ENCODE measurements at places on chromosomes 1 and 21.
A peak's percentile ranks its signal among the peaks of the same experiment; 100 is the strongest.

DNA sequence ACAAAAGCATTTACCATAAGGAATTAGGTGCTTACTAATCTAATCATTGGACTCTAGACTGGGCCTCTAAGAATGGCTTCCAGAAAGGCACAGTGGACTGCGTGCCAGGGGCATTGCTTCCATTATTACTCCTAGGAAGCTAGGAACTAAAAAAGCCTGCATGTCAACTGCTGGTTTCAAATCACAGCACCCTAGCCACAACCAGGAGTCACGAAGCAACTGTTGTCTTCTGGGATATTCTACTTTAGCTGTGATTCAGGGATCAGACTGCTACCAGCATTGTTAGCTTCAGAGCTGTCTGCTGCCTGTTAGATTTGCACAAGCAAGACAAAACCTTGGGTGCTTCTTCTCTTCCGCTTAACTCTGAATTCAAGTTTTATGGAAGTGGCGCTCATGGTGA is 38.3 kb downstream of the DNM3 start:
- no peak for DNase-seq

DNA sequence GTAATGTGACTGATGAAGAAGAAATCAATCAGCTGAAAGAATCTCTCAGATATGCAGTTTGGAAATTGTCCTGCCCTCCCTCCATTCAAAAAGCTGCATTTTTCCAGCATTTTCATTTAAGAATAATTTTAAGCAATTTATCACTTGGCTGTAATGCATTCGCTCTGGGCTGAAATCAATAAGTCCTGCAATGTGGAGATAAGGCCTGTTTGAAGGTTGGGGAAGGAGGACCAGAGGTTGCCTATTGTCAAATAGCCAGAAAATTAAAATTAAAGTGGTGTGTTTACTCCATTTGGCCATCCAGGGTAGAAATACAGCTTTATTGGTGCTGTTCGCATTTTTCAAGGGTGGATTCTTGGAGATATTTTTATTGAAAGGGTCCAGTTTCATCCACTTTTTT is 187.6 kb upstream of the NFIA start:
- DNase-seq = no peak

- peak; percentile 46 for DNase-seq
Observed at GRCh38 chr1:98794196-98794886, 132.8 kb downstream of the SNX7 start.

GRCh38 chr1:231194843-231195516 is 33.1 kb downstream of the TRIM67 start:
- no peak for DNase-seq

GRCh38 chr1:18283601-18284385 is 176.2 kb downstream of the IGSF21 start:
- DNase-seq = no peak

- DNase-seq = no peak
Observed at GRCh38 chr1:34740161-34740868, 14.5 kb upstream of the GJB5 start.

DNA sequence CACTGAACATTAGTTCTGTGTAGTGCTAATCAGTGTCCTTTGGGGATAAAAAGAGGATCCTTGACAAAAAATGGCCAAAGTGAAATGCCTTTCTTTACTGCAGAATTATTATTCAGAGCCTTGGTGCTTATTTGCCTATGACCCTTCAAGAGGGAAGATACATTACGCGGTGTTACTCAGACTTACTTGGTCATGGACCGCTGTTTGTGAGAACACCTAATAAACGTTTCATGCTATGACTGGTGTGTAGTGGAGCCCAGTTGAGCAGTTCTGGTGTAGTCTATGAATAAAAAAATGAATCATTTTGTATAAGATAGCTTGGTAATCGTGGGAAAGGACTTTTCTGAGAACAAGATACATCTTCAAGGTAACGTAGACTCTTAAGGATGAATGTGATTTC is 8.3 kb downstream of the NFYC start:
- no peak for DNase-seq

- DNase-seq = no peak
Observed at GRCh38 chr1:4019147-4019521, 119.1 kb upstream of the C1orf174 start.

GRCh38 chr1:2475571-2475970 is 518 bp upstream of the PLCH2 start:
- DNase-seq = no peak

DNA sequence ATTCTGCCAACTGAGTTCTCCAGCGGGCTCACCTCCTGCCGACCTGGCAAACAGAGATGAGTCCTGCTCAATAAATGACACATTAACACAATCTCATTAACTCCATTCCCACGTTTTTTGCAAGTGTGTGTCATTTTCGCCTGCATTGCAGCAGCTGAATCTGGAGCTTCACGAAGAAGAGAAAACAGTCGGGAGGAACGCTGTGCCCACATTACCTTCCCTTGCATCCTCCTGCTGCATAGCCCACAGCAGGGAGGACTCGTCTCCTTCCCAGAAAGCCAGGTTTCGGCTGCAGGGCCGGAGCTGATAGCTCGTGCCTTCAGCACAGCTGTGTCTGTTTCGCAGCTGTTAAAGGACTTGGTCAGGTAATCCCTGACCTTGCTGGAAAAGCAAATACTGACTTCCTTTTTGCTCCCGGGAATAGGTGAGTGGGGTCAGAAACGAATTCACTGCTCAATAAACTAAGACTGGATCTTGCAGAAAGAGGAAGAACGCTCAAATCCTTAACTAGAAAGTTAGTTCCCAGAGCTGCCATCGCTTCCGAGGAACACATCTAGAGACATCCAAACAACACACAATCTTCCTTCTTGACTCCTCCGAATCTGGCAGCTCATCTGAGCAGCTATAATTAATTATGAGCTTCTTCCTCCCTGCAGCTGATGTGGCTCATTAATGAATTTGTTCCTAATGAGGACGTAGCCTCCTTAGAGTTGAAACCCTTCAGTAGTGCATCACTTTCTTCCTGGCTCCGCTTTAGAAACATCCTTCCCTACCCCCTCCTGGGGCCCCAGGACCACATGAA is 33.0 kb downstream of the KANK4 start:
- no peak for DNase-seq

GRCh38 chr1:160652924-160653619 is 6.2 kb upstream of the SLAMF1 start:
- no peak for DNase-seq

DNA sequence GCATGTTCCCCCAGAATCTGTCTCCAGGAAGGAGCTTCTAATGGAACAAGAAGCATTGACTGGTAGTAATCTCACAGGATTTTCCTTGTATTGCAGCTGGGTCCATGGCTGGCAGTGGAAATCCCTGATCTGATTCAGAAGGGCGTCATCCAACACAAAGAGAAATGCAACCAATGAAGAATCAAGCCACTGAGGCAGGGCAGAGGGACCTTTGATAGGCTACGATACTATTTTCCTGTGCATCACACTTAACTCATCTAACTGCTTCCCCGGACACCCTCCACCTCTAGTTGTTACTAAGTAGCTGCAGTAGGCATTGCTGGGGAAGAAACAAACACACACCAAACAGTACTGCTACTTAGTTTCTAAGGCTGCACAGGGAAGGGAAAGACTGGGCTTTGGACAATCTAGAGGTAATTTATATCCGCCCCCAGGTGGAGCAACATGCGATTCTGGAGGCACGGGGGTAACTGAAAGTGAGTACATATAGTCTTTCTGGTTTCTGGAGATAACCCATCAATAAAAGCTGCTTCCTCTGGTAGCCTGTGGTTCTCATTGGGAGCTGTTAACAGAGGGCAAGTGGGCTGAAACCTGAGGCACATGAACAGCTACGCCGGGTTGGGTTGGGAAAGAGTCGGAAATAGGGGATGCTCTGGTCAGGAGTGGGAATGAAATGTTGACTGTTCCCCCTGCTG is 837 bp upstream of the USP21 start:
- DNase-seq = no peak

DNA sequence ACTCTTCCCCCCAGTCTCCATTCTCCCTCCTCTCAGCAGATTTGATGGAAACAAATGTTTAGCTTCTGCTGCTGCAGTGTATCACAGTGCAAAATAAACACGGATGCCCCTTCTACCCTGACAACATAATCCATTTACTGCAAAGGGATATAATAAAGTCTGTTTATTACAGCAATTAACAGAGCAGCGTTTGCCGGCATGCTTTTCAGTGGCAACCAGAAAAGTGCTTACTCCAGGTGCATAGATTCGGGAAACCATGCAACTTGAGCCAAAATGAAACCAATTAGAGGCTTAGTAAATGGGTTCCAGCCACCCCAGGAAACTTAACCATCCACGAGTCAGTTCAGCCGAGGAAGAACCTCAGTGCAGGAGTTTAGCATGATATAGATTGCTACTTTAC is 12.9 kb upstream of the LEMD1 start:
- DNase-seq = no peak

DNA sequence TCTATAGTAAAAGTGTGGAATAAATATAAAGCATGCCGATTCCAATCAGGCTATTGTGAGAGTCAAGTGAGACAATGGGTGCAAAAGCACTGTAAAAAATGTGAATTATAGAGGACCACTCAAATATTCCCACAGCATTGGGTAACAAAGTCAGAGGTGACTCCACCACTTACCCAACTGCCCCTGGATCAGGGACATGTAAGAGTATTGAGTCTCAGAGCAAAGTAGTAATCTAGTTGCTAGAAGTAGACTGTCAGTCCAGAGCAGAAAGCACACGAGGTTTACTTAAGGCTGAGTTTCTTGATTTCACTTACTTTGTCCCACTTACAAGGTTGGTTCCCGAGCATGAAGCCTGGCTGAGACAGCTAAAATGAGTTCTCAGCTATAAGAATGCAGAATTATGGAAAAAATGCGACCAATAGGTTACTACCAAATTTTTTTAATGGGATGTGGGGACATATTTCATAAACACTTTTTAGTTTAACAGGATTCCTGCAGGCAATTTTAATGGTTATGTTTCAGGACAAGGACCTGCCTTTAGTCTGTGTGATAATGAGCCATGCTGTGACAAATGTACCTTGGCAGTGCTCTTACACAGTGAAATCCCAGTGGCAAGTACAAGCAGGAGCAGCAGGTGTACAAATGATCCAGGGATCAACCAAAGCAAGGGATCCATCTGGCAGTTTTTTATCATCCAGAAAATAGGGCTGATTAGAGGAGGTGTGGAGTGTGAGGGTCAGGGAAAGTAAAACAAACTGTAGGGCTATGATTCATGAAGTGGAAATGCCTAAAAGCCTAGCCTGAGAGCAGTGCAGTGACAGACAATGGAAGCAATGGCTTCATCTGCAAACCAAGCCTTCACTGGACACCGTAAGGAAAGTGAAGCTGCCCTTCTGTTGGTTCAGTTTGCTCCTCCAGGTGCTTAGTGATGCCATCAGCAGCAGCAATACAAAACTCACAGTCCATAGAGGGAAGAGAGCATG is 156.2 kb upstream of the SPAG17 start:
- no peak for DNase-seq

DNA sequence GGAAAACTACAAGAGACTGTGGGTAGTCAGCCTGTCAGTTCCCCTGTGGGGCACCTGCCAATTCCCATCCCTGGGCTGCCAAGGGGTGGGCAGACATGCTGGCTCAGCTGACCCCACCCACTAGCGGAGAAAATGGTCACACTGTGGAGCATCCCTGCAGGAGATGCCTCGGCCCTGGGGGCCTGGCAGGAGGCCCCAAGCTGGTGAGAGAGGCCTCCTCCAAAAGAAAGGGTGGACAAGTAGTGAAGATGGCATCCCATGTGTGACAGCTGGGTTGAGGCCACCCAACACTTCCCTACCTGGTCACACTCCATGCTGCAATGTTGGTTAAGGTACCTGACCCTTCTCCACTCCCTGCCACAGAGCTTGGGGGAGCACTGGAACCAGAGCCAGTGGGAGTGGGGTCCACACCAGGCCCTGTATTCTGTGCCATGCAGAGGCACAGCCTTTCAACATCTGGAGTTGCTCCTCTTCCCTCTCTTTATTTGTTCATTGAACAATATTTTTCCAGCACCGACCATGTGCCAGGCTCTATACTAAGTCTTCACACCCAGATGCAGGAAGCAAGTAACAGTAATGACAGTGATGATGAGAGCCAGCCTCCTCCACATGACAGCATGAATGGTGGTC is 59.5 kb downstream of the KLHDC7A start:
- no peak for DNase-seq

- DNase-seq = no peak
Observed at GRCh38 chr21:16307256-16307655, 577.5 kb downstream of the USP25 start.

DNA sequence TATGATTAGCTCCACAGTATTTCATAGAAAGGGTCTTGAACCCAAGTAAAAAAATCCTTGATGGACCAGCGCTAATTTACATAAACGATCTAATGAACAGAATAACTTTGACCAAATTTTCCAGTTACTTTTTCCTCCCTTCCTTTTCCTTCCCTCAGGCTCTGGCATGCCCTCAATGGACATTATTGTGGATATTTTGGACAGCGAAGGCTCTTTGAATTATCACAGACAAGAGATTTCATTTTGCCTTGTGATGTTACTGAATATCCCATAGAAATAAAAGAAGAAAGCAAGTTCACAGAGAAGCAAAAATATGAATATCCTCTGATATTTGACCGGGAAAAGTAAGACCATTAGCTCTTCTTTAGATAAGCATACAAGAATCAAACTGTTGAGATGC is 60.3 kb upstream of the EXO1 start:
- no peak for DNase-seq

DNA sequence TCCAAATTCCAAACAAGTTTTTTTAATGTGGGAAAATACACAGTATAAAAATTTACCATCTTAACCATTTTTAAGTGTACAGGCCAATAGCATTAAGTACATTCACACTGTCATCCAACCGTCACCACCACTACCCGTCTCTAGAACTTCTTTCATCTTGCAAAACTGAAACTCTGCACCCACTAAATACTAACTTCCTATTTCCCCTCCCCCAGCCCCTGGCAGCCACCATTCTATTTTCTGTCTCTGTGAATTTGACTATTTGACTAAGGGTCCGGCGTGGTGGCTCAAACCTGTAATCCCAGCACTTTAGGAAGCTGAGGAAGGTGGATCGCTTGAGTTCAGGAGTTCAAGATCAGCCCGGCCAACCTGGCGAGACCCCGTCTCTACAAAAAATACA is 36.1 kb downstream of the CLSTN1 start:
- DNase-seq = no peak

- DNase-seq = peak; percentile 91
Observed at GRCh38 chr1:26284597-26285347, 4.9 kb downstream of the SH3BGRL3 start.

DNA sequence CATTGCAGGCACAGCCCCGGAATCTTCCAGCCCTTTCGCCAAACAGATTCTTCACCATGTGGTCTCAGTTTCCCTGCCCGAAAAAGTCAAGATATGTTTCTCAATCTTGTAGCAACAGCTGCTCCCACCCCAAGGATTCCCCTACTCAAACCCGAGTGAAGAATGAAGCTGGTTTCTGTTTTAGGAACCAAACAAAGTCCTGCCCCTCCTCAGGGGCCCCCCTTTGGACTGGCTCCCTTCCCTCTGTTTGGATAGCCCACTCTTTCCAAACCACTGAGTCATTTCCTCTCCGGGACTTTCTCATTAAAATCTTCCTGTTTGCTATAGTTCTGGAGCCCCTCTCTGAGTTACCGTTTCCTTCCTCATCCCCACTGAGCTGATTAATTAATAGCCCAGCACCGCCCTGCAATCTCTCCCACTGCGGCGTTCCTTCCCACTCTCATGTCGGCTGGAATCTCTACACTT is 100.9 kb downstream of the TSEN15 start:
- DNase-seq = no peak

- no peak for DNase-seq
Observed at GRCh38 chr1:209590405-209590804, 6.9 kb downstream of the CAMK1G start.

GRCh38 chr1:87151500-87152421 is 176.9 kb upstream of the LMO4 start:
- no peak for DNase-seq
